ENCODE measurements at places on chromosomes 11 and 22.

GRCh38 chr11:96704847-96705246, 315.0 kb downstream of the JRKL start:
- no peak for DNase-seq

DNA sequence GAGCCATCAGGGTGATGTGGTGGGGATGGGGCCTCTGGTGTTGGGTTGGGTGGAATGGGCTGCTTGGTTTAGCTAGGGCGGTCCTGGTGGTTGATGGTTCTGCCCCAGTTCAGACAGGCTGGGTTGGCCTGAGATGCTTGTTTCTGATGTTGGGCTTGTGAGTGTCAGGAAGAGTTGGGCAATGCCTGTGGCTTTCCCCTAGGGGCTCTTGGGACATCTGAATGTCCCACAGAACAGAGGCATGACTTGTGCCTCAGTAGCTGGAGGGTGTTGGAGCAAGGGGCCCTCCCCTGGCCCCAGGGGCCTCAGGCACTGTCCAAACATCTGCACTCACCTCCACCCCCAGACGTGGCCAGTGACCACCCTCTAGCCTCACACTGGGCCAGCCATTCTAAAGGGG, 14.0 kb upstream of the CTSD start:
- peak; percentile 43 for DNase-seq

DNA sequence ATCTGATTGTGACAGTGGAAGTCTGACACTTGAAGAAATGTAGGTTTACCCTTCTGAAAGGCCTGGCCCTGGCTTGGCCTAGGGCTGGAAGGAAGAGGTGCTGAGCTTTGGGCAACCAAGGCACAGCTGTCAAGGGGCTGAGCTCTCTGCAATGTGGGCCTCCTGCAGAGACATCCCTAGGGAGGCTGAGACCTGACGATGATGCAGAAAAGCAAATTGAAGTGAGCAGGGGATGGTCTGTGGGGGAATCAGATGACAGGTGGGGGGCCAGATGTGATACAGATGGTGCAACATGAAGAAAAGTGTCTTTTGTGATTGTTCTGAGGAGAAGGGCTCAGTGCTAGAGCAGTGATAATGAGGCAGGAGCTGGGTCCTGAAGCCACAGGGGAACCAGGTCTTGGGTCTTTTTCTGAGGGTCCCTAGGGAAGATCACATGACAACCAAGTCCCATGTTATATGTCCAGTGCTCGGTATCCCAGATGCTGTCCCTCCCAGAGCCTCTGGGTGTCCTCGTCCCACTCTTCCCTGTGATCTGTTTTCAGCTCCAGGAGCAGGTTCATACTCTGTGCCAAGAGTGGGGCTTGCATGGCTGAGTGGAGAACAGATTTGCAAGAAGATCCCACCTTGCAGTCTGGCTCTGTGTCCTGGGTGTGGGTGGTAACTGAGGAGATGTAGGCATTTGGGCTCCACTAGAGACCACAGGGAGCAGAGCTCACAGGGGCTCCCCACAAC, 79.9 kb upstream of the VPREB1 start:
- DNase-seq: no peak

DNA sequence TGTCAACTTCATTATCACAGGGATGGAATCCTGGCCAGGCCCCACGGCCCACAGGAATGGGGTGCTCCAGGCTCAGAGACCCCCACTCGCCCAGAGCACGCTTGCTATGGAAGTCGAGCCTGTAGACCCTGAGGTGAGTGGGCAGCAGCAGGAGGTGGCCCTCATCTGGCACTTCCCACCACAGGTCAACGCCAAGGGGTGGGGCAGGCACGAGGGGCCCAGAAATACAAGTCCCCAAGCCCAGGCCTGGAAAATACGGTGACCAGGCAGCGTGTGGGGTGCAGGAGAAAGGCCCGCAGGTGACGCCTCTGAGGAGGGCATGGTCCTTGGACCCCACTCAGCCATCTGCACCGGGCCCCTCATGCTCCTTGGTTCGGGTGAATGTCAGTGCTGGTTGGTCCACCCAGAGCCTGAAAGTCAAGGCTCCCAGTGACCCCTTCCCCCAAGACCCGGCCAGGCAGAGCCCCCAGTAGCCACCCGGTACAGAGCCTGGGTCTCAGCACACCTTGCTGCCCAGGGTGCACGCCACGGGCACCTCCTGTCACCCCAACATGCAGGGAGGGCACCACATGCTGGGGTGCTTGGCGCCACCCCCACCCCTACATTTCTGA, 2.4 kb downstream of the MOB2 start:
- no peak for DNase-seq

- DNase-seq: no peak
These were observed 497.5 kb downstream of the TBC1D22A start for GRCh38 chr22:47259990-47260389.

DNA sequence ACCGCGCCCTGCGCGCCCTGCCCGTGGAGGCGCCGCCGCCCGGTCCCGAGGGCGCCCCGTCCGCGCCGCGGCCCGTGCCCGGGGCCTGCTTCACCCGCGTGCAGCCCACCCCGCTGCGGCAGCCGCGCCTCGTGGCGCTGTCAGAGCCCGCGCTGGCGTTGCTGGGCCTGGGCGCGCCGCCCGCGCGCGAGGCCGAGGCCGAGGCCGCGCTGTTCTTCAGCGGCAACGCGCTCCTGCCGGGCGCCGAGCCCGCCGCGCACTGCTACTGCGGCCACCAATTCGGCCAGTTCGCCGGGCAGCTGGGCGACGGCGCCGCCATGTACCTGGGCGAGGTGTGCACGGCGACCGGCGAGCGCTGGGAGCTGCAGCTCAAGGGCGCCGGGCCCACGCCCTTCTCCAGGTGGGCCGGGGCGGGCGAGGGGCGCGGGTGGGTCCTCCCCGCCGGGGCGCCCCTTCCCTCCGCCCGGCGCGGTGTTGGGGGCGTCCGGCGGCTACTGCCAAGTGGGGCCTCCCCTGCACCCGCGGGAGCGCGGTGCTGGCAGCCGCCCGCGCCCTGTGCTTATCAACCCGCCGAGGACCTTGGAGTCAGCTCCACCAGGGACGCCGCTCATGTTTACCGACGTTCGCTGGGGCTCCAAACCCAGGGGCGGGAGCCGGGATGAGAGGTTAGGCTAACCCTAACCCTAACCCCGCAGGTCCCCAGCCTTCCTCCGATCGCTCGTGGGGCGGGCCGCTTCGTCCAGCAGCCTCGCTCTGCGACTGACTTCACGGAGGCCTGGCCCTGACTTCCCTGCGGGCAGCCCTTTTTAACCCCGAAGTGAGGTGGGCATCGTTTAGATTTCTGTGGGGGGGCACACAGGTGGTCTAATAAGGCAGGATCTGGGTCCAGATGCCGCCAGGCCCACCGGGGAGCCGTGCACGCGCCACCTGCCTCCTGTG, 649 bp downstream of the SELENOO start:
- DNase-seq: no peak

GRCh38 chr11:75195167-75195962, 44.5 kb downstream of the SLCO2B1 start:
- no peak for DNase-seq

- DNase-seq: peak; percentile 61
These were observed 77.0 kb downstream of the ZNF280B start for GRCh38 chr22:22431271-22432220.

GRCh38 chr11:83025267-83025704, 46.4 kb downstream of the RAB30 start:
- no peak for DNase-seq

GRCh38 chr11:8227156-8228152, 36.2 kb downstream of the LMO1 start:
- no peak for DNase-seq

- no peak for DNase-seq
These were observed 91.5 kb upstream of the TBCEL start for GRCh38 chr11:120932305-120932915.

GRCh38 chr22:42622061-42622710, 7.5 kb upstream of the POLDIP3 start:
- DNase-seq: no peak

DNA sequence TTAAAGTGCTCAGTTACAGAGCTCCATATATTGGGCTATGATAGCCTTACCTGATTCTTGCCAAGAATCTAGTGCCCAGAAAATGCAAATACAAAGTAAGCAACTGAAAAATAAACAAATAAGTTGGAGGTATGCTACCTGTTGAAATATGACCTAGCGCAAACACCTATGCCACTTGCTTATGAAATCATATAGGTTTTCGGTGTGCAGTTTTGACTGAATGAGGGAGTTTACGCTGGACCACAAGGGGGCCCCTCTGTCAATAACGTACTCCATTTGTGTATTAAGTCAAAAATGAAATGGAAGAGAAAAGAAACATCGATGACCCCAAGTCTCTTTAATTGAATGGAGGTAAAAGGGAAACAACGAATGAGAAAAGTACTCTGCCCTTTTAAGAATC, 84.9 kb upstream of the TRIM77 start:
- no peak for DNase-seq

DNA sequence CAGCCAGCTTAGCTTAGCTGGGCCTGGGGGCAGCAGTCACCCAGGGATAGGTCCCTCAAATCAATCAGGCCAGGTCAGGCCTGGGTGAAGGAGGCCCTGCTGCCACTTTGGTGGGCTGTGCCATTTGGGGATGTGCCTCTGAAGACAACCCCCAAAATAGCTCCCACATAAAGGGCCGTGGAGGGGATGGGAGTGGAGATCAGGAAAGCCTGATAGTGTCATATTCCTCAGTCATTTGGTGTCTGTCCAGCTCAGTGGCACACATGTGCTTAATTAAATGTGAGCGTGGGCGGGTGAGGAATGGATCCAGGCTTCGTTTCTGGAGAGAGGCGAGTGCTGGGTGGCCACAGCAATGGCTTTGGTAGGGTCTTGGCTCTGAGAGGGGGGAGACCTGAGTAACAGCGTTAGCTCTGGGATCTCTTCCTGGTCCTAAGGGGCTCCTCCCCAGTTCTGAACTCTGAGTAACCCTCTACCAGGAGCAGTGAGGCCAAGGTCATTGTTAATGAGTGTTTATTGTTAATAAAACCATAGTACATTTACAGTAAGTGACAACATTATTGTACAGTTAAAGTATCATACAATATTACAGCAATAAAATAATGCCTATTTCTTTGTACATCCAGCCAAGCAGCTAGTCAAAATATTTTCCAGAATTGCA, 45.2 kb downstream of the NAT10 start:
- DNase-seq: no peak

GRCh38 chr22:42439821-42440674, 7.8 kb upstream of the NFAM1 start:
- peak; percentile 52 for DNase-seq

GRCh38 chr11:45736424-45736823, 68.5 kb upstream of the SLC35C1 start:
- no peak for DNase-seq

GRCh38 chr11:115933564-115933963, 429.3 kb upstream of the CADM1 start:
- DNase-seq: no peak

- no peak for DNase-seq
These were observed 24.1 kb upstream of the CCDC134 start for GRCh38 chr22:41776381-41776780.

GRCh38 chr11:122085712-122086111, 30.3 kb downstream of the BLID start:
- no peak for DNase-seq

- DNase-seq: no peak
These were observed 2.0 kb downstream of the CREB3L1 start for GRCh38 chr11:46279126-46280099.

DNA sequence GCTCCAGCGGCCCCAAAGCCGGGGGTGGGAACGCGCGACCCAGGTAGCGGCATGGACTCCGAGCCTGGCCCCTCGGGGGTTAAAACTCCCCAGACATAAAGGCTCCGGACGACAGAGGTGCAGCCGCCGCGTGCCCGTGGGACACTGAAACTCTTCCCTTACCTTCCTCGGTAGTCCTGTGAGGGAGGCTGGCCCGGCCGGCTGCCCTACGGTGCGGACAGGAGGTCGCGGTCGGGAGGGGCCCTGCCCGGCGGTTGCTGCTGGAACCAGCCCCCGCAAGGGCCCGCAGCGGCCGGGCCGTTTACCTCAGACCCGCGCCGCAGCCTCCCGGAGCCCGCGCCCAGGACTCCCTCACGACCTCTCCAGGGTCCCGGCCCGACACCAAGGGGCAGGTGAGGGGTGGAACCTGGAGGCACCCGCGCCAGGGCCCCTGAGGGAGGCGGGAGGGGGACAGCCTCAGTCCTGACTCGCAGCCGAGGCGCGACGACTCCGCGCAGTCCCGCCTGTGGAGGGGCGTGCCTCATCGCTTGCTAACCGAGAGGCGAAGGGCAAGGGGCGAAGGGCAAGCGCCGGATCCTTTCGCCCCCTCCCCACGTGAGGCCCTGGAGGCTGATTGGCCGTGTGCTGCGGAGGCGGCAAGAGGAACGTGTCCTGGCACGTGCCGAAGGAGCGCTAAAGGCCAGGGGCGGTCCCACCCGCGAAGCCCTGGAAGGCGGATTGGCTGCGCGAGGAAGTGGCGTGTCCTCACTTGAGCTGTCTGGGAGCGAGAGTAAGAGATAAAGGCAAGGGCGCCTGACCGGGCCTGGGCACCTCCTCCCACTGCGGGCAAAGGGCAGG, at the start of gene UPB1:
TSS of gene UPB1 (plus strand) at position 805 of the 837 bp plus-strand sequence. CDS start 72 bp downstream, outside the sequence.
- DNase-seq: no peak

- DNase-seq: no peak
These were observed 11.5 kb upstream of the DKK3 start for GRCh38 chr11:12019866-12020416.

DNA sequence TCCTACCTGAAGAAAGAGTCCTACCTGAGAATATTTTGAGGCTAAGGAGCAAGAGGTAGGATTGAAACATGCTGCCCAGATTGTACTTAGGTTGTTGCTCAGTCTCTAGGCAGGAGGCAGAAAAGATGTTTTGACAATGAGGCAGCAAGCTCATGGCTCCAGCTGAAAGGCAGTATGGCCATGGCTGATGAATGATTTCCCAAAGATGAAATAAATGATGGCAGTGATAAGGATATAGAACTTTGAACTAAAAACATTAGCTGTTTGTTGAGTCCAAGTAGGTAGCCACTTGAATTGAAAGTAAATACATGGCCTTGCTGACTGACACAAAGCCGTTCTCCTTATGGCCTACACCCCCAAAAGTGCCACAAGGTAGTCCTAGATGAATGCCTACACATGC, 6.8 kb upstream of the NEU3 start:
- DNase-seq: no peak

DNA sequence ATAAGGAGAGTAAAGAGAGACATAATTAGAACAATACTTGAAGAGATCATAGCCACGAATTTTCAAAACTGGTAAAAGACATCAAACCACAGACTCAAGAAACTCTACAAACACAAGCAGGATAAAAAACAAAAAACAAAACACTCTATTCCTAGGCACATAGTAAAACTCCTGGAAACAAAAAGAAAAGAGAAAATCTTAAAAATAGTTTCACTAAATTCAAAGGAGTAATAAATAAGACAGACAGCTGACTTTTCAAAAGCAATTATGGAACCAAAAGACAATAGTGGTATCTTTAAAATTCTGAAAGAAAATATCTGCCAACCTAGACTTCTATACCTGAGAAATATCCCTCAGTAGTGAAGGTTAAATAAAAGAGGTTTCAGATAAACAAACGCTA, 9.2 kb upstream of the NARS2 start:
- no peak for DNase-seq

GRCh38 chr11:26229981-26230380, 101.9 kb upstream of the ANO3 start:
- DNase-seq: no peak

- DNase-seq: no peak
These were observed 49.8 kb downstream of the CLMP start for GRCh38 chr11:123145220-123145619.

GRCh38 chr11:31808721-31809540, 2.2 kb downstream of the PAX6 start:
- DNase-seq: no peak
